Sigmoid colon (tissue), 7 donors: ENCODE measurements at places on chromosomes 4 and X.

- peaks cover 22% of the 10 kb centered on the region for H3K4me1 ChIP-seq
- H3K27me3 ChIP-seq: peaks cover 80% of the 10 kb centered on the region
- peak overlapping the region; percentile 38 for H3K4me3 ChIP-seq
- no peak for DNase-seq
- no peaks in the 10 kb centered on the region for H3K36me3 ChIP-seq
Measured at GRCh38 chrX:137427426-137427778, 138.5 kb upstream of the ZIC3 start.

DNA sequence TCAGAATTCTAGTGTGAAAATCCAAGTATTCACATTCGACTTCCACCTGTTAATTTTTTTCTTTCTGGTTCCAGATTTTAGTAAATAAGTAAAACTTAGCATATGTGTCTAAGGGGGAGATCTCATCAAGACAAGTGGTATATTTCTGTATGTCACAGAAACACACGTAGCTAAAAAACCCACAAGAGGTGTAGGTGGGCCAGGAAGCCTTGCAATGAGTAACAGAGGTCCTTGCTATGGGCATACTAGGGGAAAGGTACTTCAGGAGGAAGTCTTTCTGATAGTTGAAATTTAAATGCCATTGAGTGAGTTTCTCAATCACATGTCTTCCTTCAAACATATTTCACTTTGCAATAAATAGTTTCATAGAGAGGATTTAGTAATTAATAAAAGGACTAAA is 315.8 kb downstream of the MID1IP1 start:
- H3K4me3 ChIP-seq: no peak overlapping the region
- H3K27ac ChIP-seq: no peak overlapping the region
- no peak for DNase-seq
- no peaks in the 10 kb centered on the region for H3K36me3 ChIP-seq
- no peaks in the 10 kb centered on the region for H3K27me3 ChIP-seq
- H3K4me1 ChIP-seq: no peaks in the 10 kb centered on the region

- no peaks in the 10 kb centered on the region for H3K27me3 ChIP-seq
- H3K36me3 ChIP-seq: no peaks in the 10 kb centered on the region
- DNase-seq: no peak
- H3K4me1 ChIP-seq: peaks cover 20% of the 10 kb centered on the region
- H3K4me3 ChIP-seq: no peak overlapping the region
Measured at GRCh38 chr4:126180642-126181041, 865.9 kb downstream of the FAT4 start.

- no peak overlapping the region for H3K4me3 ChIP-seq
- H3K4me1 ChIP-seq: no peaks in the 10 kb centered on the region
- no peak for DNase-seq
- no peaks in the 10 kb centered on the region for H3K27me3 ChIP-seq
- H3K27ac ChIP-seq: no peak overlapping the region
Measured at GRCh38 chr4:8081621-8082516, 76.7 kb downstream of the ABLIM2 start.

- no peak overlapping the region for H3K4me3 ChIP-seq
- H3K27me3 ChIP-seq: no peaks in the 10 kb centered on the region
- H3K36me3 ChIP-seq: no peaks in the 10 kb centered on the region
- no peak for DNase-seq
Measured at GRCh38 chrX:10062980-10063379, 93.8 kb upstream of the CLCN4 start.

DNA sequence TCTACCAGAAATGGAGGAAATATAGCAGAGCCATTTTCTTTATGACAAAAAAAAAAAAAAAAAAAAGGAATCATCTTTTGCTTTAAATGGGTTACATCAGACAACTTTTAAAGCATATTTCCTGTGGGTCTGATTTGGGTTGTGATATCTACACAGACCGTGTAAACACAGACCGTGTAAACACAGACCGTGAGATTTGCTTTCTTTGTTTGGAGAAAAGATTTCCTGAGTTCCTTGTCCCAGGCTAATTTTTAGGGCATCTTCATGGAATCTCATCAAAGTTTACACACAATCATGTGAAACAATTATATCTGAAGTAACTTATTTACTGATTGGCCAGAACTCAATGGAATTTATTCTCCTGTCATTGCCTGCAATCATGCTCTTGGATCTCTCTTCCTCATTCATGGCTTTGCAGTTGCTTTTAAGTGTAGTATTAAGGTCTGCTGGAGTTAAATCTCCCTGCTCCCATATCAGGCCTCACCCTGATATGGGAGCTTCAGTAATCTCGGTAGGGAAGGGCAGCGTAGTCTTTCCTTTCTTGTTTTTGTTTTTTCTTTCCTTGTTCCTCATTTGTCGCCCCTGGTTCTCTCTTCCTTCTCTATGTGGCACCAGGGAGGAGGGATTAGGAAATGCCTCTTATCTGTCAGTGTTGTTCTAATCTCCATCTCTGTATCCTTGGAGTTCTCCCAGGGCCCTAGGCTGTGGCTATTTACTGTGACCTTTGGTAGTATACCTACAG is 248.6 kb upstream of the JADE1 start:
- H3K36me3 ChIP-seq: no peaks in the 10 kb centered on the region
- DNase-seq: no peak
- no peaks in the 10 kb centered on the region for H3K27me3 ChIP-seq
- H3K4me3 ChIP-seq: no peak overlapping the region
- H3K27ac ChIP-seq: no peak overlapping the region

DNA sequence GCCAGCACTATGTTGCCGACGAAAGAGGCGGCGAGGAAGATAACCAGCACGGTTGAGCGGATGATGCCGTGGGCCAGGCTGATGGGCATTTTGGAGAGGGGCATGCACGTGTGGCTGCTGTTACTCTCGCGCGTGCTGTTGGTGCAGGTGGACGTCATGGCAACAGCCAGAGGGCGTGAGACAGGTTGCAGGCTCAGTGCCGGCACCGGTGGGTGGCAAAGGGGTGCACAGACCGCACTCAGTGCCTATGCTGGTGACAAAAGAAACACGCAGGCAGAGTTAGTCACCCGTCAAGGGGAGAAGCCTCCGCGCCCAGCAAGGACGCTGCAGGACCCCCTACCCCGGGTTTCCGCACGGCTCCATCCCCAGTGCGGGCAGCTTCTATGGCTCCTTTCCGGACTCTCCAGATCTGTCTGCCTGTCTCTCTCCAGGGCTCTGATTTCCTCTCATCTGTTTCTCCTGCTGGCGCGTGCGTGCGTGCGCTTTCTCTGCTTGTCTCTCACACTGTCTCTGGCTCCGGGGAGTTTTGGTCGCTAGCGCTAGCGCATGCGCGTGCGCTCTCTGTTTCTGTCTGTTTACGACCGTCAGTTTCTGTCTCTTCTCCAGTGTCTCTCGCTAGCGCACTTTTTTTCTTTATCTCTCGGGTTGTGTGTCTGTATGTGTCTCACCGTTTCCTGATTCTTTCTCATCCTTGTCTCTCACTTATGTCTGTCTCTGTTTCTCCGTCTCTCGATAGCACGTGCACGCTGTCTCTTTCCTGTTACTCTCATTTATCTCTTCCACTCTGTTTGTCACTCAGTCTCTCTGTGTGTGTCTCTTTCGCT is 2.1 kb downstream of the GPR101 start:
- peaks cover 7% of the 10 kb centered on the region for H3K27me3 ChIP-seq
- peak overlapping the region; percentile 25 for H3K4me3 ChIP-seq

DNA sequence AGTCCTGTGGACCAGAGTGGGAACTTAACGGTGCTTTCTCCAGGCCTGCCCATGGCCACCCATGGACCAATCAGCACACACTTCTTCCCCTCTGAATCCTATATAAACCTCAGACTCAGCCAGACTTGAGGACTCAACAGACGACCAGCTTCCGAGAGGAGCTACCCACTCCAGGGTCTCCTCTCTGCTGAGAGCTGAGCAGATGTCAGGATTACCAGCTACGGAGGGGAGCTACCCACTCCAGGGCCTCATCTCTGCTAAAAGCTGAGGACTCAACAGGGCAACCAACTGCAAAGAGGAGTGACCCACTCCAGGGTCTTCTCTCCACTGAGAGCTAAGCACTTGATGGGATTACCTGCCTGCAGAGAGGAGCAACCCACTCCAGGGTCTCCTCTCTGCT is 80.0 kb upstream of the DDX60 start:
- H3K4me3 ChIP-seq: no peak overlapping the region
- no peak overlapping the region for H3K27ac ChIP-seq
- H3K36me3 ChIP-seq: no peaks in the 10 kb centered on the region
- no peak for DNase-seq
- H3K4me1 ChIP-seq: no peaks in the 10 kb centered on the region

DNA sequence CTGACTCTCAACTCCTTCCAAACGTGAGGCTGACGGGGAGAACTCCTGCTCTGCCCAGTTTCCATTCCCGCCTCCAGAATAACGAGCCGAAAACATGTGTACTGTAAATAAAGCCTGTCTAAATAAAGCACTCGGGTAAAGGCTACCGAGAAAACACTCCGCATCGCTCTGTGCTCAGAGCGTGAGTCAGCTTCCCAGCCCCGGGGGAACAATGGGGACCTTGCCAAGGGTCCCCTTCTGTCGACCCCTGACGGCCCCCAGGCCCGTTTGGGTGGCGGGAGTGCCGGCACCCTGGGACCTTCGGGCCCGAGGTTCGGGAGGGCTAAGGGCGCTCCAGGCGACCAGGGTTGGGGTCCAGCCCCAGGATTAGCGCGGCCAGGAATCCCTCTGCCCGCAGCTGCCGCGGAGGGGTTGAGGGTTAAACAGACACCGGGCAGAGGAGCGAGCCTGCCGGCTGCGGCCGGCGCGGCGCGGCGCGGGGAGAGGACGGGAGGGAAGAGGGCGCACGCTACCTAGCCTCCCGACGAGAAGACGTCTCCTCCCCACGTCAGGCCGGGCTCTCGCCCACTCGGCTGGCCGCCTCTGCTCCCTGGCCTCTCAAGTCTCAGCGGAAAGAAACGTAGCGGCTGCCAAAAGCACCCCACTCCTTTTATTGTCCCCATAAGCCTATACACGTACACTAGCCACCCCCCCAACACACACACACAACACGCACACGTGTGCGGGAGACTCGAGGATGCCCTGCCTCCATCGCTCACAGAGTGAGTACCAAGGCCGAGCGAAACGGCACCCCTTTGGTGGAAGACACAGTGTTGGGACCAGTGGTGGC is 85.5 kb downstream of the BCOR start:
- H3K27me3 ChIP-seq: peaks cover 8% of the 10 kb centered on the region
- peak; percentile 75 for DNase-seq
- peak overlapping the region; percentile 91 for H3K27ac ChIP-seq
- H3K36me3 ChIP-seq: no peaks in the 10 kb centered on the region
- H3K4me3 ChIP-seq: peak overlapping the region; percentile 56

DNA sequence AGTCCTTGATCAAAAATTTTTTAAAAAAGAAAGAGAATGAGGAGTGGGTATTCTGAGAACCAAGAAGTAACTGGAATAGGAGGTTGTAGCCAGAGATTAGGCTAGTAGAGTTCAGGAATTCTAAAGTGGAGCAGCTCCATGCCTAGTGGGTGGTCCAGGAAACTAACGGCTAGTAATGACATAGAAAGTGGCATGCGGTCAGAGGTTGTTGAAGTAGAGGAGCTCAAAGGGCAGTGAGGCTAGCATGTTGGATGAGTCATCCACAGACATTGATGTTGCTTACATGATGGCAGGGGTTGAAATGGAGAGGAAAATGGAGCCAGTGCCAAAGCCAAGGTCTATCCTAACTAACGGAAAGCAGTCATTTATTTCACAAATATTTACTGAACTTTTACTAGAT is 42.1 kb downstream of the TEX13B start:
- no peak overlapping the region for H3K27ac ChIP-seq
- no peaks in the 10 kb centered on the region for H3K36me3 ChIP-seq
- H3K4me1 ChIP-seq: peaks cover 5% of the 10 kb centered on the region
- no peak for DNase-seq
- H3K4me3 ChIP-seq: no peak overlapping the region

GRCh38 chrX:133685822-133686221 is 270.5 kb upstream of the GPC4 start:
- H3K27ac ChIP-seq: no peak overlapping the region
- DNase-seq: no peak
- no peaks in the 10 kb centered on the region for H3K4me1 ChIP-seq
- no peaks in the 10 kb centered on the region for H3K27me3 ChIP-seq

DNA sequence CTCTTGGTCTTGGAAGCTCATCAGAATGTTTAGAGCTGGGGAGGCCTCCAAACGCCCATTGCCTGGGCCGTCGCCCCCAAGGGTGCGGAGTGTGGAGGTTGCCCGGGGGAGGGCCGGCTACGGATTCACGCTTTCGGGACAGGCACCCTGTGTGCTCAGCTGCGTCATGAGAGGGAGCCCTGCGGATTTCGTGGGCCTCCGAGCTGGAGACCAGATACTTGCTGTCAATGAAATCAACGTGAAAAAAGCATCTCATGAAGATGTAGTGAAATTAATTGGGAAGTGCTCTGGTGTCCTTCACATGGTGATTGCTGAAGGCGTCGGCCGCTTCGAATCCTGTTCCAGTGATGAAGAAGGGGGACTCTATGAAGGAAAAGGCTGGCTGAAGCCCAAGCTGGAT is 23.3 kb downstream of the RGS12 start:
- H3K27me3 ChIP-seq: no peaks in the 10 kb centered on the region
- no peaks in the 10 kb centered on the region for H3K4me1 ChIP-seq
- H3K4me3 ChIP-seq: no peak overlapping the region
- peaks cover 10% of the 10 kb centered on the region for H3K36me3 ChIP-seq

DNA sequence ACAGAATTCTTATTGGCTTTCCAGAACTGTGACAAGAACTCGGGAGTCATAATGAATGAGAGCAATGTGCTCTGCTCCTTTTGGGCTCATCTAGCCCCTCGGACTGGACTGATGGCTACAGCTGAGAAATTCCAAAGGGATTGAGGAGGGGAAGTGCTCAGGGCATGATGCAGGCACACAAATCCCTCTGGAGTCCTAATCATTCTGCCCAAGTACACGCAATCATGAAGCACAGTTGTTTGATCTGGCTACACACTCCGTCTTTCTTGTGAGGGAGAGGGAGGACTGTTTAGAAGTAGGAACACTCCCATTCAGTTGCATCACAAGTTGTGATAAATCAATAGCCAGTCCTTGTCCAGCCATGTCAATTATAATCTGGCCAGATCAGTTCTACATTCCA is 237.5 kb downstream of the COL25A1 start:
- no peak overlapping the region for H3K27ac ChIP-seq
- DNase-seq: no peak
- H3K4me1 ChIP-seq: no peaks in the 10 kb centered on the region
- H3K4me3 ChIP-seq: no peak overlapping the region

DNA sequence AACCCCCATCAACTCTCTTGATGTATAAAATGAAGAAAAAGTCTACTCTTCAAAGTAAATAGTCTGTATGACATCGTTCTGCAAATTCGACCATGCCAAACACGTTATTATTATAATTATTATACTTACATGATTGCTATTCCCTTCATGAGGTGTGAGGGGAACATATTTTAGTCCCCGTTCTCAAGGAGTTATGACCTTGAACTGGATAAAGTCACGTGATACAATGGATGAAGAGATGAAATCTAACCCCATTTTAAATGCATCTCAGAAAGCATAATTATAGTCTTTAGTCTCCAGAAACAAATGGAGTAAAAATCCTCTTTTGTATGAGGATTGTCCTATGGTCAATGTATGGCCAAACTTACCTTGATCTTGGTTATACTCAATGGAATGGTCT is 250.3 kb downstream of the HS3ST1 start:
- H3K27ac ChIP-seq: no peak overlapping the region
- no peaks in the 10 kb centered on the region for H3K27me3 ChIP-seq
- no peaks in the 10 kb centered on the region for H3K36me3 ChIP-seq
- no peak overlapping the region for H3K4me3 ChIP-seq
- DNase-seq: no peak
- H3K4me1 ChIP-seq: peaks cover 11% of the 10 kb centered on the region

- H3K27me3 ChIP-seq: no peaks in the 10 kb centered on the region
- no peak for DNase-seq
- no peaks in the 10 kb centered on the region for H3K36me3 ChIP-seq
- H3K27ac ChIP-seq: no peak overlapping the region
Measured at GRCh38 chrX:35890699-35891098, 28.8 kb upstream of the CFAP47 start.
